ENCODE measurements at places on chromosomes 2 and 18. TPM values are rescaled to one million over a fixed set of nuclear protein-coding genes. Genes with fewer than 3 reads are reported as not detected.

DNAJB2 gene
- total RNA-seq, result 27.3 TPM

REG3G gene
- not detected for total RNA-seq

CABYR gene
- total RNA-seq, result 11.4 TPM

SCYGR6 gene
- not detected for total RNA-seq

- DNase-seq, result no peak
These were observed 110.9 kb downstream of the FAM210A start for GRCh38 chr18:13615432-13615861.

DNA sequence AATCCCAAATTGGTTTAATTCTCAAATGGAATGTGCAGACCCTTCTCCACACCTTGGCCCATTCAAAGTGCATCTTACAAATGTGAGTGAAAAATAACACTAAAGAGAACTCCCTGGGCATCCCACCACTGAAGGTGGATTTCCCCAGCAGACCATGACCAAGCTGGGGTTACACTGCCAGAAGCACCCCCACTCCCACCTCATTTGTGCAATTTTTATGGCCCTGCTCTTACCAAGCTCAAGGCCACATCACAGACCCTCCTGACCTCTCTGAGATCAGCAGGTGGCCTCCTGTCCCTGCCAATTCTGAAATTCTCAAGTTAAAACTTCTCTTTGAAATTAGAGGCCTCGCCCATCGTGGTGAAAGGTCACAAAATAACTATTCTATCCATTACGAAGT is 21.6 kb downstream of the SIGLEC15 start:
- DNase-seq, result no peak

DNA sequence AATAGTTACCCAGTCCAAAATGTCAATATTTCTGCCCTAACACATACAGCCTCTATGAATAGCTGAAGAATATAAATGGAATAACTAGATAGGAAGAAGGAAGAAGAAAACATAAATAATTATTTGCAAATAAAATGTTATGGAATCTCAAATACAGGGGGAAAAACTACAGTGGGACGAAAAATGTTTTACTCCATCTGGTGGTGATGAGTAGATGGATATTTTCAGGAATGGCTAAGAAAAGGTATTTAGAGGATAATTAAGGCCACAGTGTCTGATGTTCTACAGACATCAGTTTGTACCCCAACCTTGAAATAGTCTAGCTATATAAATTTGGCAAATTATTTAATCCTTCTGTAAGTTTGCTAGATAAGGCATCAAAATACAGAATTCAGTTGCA is 178.1 kb upstream of the FSHR start:
- no peak for DNase-seq

GRCh38 chr2:145739681-145740080 is 1219.8 kb upstream of the ZEB2 start:
- no peak for DNase-seq

- DNase-seq, result no peak
These were observed 5.3 kb upstream of the PAX3 start for GRCh38 chr2:222303828-222304736.

GRCh38 chr2:217227794-217228193 is 367.9 kb upstream of the TNP1 start:
- no peak for DNase-seq

DNA sequence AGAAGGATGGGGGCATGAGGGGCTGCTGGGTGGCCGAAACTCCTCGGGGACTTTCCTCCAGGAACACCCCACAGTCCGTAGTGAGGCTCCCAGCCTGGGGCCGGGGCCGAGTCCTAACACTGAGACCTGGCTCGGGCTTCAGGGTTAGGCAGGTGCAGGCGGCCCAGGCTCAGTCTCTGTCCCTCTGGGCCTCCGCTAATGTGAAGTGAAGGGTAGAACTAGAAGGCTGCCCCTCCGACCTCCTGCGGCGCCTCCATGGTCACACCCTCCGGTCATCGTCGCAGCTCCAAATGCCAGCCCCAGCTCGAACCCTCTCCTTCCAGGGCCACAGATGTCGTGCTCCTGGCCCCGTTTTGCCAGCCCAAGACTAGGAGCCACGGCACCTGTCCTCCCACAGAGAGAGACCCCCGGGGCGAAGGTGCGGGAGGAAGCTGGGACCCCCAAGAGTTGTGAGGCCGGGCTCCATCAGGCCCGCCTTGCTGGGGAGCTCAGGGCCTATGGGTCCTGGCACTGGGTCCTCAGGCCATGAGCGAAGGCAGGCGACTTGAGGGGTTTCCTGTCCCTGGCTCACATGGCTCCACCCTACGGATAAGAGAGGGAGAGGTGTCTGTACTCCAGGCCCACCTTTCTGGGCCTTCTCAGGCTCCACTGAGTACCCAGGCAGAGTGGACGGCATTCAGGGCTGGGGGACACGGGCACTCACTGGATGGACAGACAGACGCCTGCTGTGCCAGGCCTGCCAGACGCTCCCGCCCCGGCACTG is 797 bp downstream of the ANO7 start:
- DNase-seq, result no peak

DNA sequence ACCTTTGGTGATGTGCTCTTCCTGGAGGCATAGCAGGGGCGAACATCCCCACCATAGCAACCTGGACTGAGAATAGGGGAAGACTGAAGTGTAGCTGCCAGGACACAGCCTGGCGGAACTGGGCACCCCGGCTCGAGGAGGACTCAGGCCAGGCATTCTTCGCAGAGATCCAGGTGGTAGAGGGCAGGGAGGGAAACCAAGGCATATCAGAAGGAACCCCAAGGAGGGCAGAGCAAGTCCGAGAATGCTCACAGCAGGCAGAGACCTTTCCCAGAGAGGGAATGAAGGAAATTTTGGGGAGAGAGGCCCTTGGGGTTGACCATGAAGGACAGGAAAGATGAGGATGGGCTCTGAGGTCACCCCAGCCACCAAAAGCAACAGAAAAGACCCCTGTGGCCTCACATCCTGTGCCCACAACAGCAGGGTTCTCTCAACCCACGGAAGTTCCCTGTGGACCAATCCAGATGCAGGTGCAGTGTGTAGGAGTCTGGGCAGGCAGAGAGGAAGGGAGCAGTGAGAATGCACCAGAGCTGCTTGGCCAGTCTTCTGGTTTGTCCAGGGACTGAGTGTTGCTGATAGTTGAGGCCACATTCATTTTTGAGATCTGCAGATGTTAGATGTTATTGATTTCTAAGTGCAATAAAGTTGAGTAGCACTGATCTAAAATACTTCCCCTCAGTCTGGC is 136.9 kb downstream of the PXDN start:
- DNase-seq, result no peak

- DNase-seq, result peak; percentile 7
These were observed 24.0 kb upstream of the ZNF516 start for GRCh38 chr18:76518860-76519538.

- peak; percentile 76 for DNase-seq
These were observed 58.0 kb upstream of the EML6 start for GRCh38 chr2:54665436-54665856.

DNA sequence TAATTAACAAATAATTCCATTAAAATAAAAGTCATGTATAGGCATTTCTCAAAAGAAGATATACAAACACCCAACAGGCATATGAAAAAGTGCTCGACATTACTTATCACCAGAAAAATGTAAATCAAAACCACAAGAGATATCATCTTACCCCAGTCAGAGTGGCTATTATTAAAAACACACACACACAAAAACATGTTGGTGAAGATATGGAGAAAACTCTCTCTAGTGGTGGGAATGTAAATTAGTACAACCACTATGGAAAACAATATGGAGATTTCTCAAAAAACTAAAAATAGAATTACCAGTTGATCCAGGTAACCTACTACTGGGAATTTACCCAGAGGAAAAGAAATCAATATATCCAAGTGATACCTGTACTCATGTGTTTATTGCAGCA is 966.3 kb upstream of the POU3F3 start:
- no peak for DNase-seq

GRCh38 chr2:147913701-147914480 is 69.1 kb downstream of the ACVR2A start:
- DNase-seq, result peak; percentile 58

DNA sequence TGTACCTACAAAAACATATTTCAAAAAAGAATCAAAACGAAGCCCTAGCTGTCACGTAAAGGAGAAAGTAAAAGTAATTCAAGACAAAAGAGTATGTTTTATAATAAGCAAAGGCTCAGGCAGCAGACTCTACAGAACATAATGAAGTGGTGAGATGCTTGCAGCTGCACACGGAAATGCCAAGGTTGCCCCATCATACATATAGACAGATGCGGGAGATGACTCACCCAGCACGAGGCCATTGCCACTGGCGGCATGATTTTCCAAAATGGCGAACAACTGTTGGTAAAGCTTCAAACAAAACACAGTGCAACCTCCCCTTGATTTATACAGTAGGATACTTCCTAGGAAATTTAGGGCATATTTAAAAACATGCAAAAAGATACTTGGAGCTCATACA is 26.0 kb upstream of the C1QL2 start:
- DNase-seq, result no peak

GRCh38 chr2:74828543-74828942 is 5.4 kb upstream of the HK2 start:
- DNase-seq, result no peak

GRCh38 chr2:150339282-150339681 is 148.2 kb downstream of the RND3 start:
- DNase-seq, result no peak

DNA sequence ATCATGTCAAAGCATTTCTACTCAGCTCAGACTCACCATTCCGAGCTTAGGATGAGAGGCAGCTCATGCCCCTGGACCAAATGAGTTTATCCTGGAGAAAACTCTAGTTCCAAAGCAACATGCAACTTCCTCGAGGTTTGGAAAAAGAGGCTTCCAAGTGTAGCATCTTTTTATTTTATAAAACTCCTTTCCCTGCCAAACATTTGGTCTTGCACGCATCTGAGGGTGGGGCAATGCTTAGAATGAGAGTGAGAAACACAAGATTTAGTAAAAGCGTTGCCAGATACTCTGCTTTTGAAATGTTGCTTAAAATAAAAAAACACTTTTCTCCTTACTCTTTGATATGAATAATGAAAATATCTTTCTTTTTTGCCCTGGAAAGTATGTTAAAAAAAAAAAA is 151.5 kb downstream of the NCKAP5 start:
- DNase-seq, result no peak

- peak; percentile 12 for DNase-seq
These were observed 128.4 kb upstream of the CBLN2 start for GRCh38 chr18:72672364-72673184.

DNA sequence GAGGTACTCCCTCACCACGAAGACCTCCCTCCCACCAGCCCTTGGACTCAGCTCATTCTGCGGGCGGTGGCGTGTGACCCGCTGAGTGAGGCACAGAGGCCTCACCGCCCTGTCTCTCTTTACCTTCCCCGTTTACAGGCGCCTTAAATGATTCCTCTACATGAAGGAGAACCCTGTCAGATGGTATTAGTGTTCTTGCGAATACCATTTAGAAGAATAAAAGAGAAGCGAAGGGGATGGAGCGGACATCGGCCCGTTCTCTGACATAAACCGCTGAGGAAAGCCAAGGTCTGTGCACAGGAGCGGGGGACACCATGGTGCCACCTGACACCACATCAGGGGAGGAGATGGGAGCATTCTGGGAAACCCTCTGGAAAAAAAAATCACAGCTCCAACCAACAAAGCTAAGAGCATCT is 179.8 kb downstream of the HDAC4 start:
- no peak for DNase-seq

GRCh38 chr2:160294339-160294803 is 94.3 kb upstream of the ITGB6 start:
- peak; percentile 51 for DNase-seq

DNA sequence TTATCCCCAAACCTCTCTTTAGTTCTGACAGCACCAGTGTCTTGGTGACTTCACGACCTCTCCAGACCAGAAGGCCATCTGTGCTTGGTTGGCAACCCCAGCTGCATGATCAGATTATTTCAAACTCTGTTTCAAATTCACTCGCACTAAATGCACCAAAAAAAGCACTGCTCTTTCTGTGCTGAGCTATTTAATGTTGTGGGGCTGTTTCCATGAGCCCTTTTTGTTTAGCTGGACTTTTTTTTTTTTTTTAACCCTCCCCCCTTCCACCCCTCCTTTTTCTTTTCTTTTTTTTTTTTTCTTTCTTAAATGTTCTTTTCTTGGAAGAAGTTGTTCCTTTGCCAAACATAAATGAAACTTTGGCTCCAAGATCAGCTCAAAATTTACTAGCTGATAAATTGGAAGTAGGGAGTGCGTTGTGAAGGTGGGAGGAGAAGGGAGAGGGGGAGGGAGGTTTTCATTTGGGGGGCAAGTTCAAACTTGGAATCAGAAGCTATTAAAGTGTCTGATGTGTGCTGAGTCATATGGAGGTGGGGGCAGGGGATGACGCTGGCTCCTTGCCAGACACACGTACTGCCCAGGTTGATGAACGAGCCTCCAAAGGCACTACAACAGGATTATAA is 543.0 kb upstream of the TNP1 start:
- no peak for DNase-seq

GRCh38 chr2:235564884-235565530 is 71.2 kb downstream of the AGAP1 start:
- DNase-seq, result no peak

GRCh38 chr18:64379662-64380061 is 230.8 kb upstream of the LINC00305 start:
- DNase-seq, result no peak

DNA sequence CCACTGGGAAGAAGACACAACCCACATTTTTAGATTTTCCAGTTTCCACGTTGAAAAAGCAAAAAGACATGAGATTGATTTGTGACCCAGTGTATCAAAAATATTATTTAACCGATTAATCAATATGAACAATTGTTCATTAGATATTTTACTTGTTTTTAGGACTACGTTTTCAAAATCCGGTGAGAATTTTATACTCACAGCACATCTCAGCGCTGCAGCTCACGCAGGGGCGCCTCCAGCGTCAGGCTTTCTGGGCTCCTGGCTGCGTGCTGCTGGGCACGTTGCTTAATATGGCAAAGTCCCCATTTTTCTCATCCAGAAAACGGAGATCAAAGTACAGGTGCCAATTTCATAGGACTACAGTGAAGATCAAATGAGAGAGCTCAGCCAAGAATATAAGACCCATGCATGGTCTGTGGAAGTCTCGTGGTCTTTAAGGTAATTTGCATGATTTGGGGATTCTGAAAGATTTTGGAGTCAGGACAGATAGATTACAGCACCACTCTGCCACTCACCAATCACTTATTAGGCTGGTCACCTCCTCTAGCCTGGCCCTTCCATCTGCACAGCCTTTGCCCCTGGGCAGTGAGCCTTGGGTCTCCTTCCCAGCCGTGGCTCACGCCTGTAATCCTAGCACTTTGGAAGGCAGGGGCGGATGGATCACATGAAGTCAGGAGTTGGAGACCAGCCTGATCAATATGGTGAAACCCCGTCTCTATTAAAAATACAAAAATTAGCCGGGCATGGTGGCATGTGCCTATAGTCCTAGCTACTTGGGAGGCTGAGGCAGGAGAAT is 36.2 kb downstream of the PTPN18 start:
- DNase-seq, result no peak

GRCh38 chr2:194166818-194167217 is 1490.2 kb upstream of the SLC39A10 start:
- peak; percentile 6 for DNase-seq

- no peak for DNase-seq
These were observed 44.5 kb downstream of the PSMD14 start for GRCh38 chr2:161352719-161353118.

DNA sequence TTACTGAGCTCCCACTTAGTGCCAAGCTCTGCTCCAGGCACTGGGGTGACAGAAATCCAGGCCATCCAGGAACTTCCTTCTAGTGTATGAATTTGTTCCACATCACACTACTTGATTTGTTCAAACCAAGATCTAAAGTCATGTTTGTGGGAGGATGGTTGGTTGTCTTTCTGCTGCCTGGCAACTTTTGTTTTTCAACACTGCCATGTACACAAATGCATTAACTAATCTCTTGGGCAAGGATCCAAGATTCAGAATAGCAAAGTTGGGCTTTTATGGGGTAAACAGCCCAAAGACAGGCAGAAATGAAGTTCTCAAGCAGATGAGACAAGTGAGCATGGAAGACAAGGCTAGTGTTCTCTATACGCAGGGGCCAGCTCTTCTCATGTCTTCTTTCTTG is 53.4 kb upstream of the PROKR1 start:
- DNase-seq, result no peak

All from endothelial cell of umbilical vein (primary cell).